ENCODE measurements at places on chromosomes 5 and 9. TPM values are rescaled to one million over a fixed set of nuclear protein-coding genes. Genes with fewer than 3 reads are reported as not detected.
A peak's percentile ranks its signal among the peaks of the same experiment; 100 is the strongest.

Gene HARS1
- total RNA-seq: 60.9 TPM

Gene BARHL1
- not detected for total RNA-seq

Gene LCN2
- not detected for total RNA-seq

Gene CCNJL
- total RNA-seq: 1.4 TPM

Gene ESM1
- not detected for total RNA-seq

- DNase-seq: no peak
Measured at GRCh38 chr5:11069041-11069440, 308.0 kb upstream of the DAP start.

DNA sequence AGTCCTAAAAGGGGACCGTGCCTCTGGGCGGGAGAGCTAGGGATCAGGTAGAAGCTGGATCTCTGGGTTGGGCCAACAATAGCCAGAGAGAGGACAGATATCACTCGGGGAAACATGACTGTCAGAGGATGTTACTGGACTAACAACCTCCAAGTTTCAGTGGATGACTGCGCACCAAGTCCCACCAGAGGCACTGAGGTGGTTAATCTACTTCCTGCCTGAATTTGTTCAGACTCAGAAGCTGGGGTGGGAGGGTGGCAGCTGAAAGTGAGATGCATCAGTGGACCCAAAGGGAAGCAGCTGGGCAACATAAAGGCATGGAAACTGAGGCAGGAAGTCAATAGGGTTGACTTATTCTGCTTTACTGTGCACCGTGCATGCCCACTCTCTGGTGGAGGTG lies 130.1 kb upstream of the SLC44A1 start:
- DNase-seq: no peak

DNA sequence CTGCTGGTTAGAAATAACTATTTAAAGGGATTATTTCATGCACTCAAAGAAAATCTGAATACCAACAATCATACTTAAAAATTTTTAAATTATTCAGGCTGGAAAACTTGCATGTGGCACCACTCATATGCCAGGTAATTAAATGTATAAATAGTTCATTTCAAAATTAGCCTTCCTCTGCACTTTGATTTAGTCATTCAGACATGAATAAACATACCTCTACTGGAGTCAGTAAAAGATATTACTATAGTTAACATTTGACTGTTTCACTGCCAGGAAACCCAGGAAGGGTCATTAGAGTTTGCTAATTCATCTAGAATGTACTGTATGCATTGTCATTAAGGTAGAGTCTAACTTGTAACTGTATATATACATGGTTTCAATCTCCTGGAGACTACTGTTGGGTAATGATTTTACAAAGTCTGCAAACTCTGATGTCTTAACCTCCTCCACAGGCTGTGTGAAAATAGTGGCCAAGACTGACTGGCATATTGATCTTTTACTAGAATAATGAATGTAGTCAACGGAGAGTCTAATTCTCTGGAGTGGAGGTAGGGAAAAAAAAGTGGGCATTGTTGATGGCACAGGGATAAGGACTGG lies 43.7 kb downstream of the TEX10 start:
- no peak for DNase-seq

DNA sequence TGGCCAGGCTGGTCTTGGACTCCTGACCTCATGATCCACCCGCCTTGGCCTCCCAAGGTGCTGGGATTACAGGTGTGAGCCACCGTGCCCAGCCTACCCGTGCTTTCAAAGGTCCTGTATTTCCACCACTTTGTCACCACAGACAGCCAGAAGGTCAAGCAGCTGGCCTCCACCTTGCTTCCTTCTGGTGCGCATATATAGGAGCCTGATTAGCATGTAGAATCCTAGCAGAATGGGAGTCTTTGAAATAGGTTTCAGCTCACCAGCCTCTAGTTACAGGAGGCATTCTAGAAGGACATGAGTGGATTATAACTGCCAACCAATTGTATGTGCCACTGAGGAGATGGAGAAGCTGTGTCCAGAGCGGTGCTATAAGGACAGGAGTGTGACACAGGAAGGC lies 18.9 kb downstream of the POLR1E start:
- DNase-seq: no peak

DNA sequence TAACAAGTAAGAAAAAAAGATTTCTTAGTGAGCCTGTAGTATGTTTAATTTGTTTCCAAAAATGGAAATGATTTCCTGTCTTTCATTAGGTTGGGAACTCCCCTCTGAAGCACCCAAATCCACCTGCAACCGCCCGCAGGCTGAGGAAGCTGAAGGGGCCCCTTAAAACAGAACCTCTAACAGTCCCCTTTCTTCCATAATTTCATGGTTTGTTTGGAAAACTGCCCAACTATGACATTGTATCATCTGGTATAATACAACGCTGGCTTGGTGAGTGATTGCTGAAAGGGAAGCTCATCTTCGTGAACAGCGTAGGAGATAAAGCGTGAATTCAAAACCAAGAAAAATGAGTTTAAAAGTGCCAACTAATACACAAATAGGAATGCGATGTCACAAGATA lies 215.5 kb downstream of the FSTL4 start:
- peak; percentile 47 for DNase-seq

DNA sequence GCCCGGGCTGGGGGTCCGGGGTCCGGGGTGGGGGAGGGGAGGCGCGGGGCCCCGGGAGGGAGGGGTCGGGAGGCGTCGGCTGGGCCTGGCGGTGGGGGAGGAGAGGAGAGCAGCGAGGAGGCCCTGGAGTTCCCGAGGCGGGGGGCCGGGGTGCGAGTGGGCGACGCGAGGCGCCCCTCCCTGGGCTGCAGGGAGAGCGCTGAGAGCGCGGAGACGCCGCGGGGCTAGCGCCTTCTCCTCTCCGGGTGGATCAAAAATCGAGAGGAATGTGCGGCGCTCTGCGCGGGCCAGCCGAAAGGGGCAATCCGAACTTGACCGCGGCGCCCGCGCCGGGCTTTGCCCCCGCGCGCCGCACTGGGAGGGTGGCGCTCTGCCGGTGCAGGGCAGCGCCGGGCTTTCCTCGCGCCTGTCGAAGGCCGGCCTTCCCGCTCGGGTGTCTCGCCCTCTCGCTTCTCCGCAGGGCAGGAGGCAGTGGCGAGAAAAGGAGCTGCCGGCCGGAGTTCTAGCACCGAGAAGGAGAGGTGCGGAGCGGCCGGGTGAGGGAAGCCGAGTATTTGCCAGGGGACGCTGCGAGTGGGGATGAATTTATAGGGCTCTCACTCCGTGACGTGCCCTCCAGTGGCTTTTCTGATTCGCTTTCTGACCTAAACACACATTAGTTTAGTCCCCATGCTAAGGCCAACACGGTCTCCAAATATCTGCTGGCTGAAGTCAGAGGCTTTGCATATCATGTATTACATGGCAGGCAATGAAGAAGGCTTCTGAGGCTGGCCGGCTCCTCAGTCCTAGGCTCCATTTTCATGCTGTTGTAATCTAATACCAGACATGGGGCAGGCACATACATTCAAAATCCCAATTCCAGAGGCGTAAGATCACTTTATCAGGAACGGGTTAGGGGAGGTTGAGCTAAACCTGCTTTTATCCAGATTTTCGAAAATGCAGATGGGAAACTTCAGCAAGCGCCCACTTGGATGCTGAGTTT lies 503 bp upstream of the GDNF start:
- DNase-seq: no peak

- DNase-seq: no peak
Measured at GRCh38 chr9:12464910-12465512, 228.2 kb upstream of the TYRP1 start.
